ENCODE measurements at places on chromosomes 4 and X. TPM values are rescaled to one million over a fixed set of nuclear protein-coding genes. Genes with fewer than 3 reads are reported as not detected.

- DNase-seq = no peak
- no peak overlapping the region for H3K4me3 ChIP-seq
Measured at GRCh38 chrX:115013705-115014104, 3.7 kb downstream of the IL13RA2 start.

Gene STPG2
- total RNA-seq = 0.24 TPM

DNA sequence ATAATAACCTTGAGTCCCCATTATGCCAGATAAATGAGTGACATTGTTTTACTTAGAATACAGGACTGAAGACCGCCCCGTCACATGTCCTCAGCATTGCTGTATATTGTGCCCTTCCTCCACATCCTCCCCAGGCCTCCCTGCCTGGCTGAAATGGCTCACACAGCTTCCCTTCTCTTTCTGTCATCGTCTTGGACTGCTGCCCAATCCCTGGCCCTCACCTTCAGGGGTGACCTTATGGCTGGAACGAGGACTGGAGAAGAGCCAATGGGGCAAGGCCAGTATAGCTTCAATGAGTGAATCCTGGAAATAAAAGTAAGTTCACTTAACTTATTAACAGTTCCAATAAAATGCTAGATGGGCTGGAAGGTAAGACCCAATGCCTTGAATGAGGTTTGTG is 2.7 kb downstream of the KCNE5 start:
- no peaks in the 10 kb centered on the region for H3K4me1 ChIP-seq
- no peaks in the 10 kb centered on the region for H3K36me3 ChIP-seq
- no peak overlapping the region for H3K27ac ChIP-seq
- H3K4me3 ChIP-seq = no peak overlapping the region
- no peaks in the 10 kb centered on the region for H3K27me3 ChIP-seq

DNA sequence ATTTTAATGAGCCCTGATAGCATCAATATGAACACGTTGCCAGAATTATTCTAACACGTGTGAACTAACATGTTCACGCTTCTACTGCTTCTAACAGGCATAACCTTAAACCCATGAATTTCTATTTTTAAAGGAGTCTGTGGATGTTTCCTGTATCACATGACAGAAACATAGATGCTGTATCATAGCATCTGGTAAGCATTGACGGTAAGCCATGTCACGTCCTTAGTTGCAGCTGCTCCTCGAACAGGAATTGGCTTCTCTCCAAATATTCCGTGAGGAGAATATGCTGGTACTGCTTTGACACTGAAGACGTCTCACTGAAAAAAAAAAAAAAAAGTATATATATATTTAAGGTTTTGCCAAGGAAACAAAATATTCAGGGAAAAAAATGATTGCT is 105.1 kb upstream of the MXRA5 start:
- no peak for DNase-seq
- no peak overlapping the region for H3K27ac ChIP-seq
- H3K36me3 ChIP-seq = no peaks in the 10 kb centered on the region

- no peak overlapping the region for H3K27ac ChIP-seq
- H3K36me3 ChIP-seq = no peaks in the 10 kb centered on the region
- H3K4me1 ChIP-seq = no peaks in the 10 kb centered on the region
- H3K4me3 ChIP-seq = no peak overlapping the region
- no peaks in the 10 kb centered on the region for H3K27me3 ChIP-seq
- DNase-seq = no peak
Measured at GRCh38 chr4:82293304-82293703, 80.5 kb downstream of the HNRNPD start.

Gene CD38
- total RNA-seq = 47.6 TPM

GRCh38 chr4:172826861-172827260 is 341.8 kb upstream of the GALNT7 start:
- H3K4me3 ChIP-seq = no peak overlapping the region
- H3K36me3 ChIP-seq = no peaks in the 10 kb centered on the region
- no peak overlapping the region for H3K27ac ChIP-seq
- H3K27me3 ChIP-seq = no peaks in the 10 kb centered on the region

GRCh38 chr4:24003496-24003895 is 113.6 kb upstream of the PPARGC1A start:
- no peak for DNase-seq
- H3K27me3 ChIP-seq = no peaks in the 10 kb centered on the region
- no peak overlapping the region for H3K27ac ChIP-seq
- no peak overlapping the region for H3K4me3 ChIP-seq

DNA sequence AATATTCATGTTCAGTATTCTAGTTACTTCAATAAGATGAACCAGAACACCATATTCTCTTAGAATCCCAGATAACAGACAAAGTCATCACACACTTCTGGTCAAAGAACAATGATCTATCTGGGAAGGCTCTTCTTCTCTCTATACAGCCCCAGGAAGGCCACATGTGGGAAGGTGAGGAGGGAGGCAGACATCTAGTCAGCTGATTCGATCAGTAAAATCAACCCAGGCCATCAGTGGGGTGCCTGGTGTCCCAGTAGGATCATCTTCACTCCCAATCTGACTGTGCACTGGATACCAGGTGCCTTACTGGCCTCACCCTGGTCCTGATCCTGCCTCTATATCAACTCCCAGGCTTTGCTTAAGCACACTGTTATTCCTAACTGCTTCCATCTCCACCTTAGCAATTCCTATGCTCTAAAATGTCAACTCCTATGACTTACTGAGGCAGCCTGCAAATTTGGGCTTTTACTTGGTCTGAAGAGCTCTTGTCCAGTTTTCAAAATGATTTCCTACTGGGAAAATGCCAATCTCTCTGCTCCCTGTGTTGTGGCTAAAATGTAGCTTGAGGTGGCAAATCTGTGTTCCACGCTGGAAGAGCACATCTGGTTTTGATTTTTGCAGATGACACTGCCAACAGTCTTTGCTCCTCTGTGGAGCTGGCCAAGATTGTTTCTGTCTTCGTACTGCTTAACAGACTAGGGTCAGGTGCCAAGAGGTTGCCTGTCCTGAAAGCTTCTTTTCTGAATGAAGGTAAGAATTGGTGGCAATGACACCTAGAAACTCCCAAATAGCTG is 128.7 kb downstream of the MGST2 start:
- H3K36me3 ChIP-seq = no peaks in the 10 kb centered on the region
- no peak for DNase-seq
- peaks cover 3% of the 10 kb centered on the region for H3K4me1 ChIP-seq

- no peak overlapping the region for H3K27ac ChIP-seq
- no peak overlapping the region for H3K4me3 ChIP-seq
- no peaks in the 10 kb centered on the region for H3K36me3 ChIP-seq
- H3K27me3 ChIP-seq = no peaks in the 10 kb centered on the region
Measured at GRCh38 chrX:46251755-46252154, 293.5 kb downstream of the ZNF674 start.

- no peaks in the 10 kb centered on the region for H3K27me3 ChIP-seq
- no peak overlapping the region for H3K4me3 ChIP-seq
- no peaks in the 10 kb centered on the region for H3K4me1 ChIP-seq
Measured at GRCh38 chr4:162274354-162274753, 110.6 kb upstream of the FSTL5 start.

DNA sequence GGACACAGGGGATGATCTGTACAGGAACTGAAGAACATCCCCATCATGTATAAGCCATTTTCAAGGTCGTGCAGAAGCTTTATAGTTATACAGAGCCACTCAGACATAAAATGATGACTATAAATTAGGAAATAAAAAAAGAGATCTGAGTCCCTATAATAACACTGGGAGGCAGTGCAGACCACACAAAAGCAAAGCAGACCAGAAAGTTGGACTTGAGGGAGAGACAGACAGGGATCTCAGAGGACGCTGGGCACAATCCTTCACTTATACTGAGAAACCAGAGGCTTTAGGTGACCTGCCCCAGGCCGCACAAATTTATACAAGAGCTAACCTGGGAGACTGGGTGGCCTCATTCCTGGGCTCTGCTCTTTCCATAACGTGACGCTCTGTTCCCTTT is 70.5 kb downstream of the HADH start:
- DNase-seq = no peak
- no peaks in the 10 kb centered on the region for H3K27me3 ChIP-seq
- H3K27ac ChIP-seq = no peak overlapping the region
- H3K4me3 ChIP-seq = no peak overlapping the region
- peaks cover 59% of the 10 kb centered on the region for H3K36me3 ChIP-seq

DNA sequence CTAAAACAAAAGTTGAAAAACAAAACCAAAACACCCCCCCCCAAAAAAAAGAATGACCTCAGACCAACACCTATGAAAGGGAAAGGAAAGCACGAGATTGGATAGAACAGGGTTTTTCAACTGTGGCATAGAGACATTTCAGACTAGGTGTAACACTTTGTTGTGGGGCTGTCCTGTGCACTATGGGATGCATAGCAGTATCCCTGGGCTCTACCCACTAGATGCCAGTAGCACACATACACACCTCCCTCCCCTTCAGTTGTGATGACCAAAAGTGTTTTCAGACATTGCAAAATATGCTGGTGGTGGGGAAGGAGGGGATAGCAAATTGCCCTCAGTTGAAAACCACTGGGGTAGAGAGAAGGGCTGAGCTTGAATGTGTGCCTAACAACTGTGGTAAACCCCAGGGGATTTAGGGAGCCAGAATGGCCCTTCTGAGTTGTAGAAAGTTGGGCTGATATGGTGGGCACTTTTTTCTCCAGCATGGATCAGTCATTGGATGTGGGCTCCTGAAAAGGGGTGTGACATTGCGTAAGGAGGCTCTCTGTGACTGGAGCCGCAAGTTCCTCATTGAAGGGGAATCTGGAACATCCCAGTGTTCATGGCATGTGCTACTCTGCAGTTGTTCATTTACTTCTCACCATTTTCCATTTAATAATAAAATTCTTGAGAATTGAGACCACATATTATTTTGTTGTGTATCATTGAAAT is 8.8 kb upstream of the GEMIN8 start:
- no peaks in the 10 kb centered on the region for H3K4me1 ChIP-seq
- no peaks in the 10 kb centered on the region for H3K27me3 ChIP-seq
- DNase-seq = no peak
- no peaks in the 10 kb centered on the region for H3K36me3 ChIP-seq
- H3K27ac ChIP-seq = no peak overlapping the region
- H3K4me3 ChIP-seq = no peak overlapping the region

DNA sequence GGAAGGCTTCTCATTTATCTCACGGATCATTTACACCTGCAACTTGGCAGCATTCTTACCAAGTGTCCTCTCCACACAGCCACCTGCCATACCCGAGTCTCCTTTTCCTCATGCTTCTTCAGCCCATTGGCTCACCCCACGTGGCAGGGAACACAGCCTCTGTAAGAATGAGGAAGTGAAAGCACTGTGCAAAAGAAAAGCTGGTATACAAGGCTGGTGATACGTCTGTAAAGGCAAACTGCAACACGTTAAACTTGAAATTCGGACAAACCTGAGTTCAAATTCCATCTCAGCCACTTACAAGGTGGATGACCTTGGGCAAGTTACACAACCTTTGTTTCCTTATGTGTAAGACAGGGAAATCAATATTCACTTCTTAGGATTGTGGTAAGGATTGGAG is 164.0 kb upstream of the RASGEF1B start:
- no peak overlapping the region for H3K4me3 ChIP-seq
- DNase-seq = peak; percentile 55
- H3K4me1 ChIP-seq = peaks cover 16% of the 10 kb centered on the region
- no peaks in the 10 kb centered on the region for H3K27me3 ChIP-seq

- H3K4me1 ChIP-seq = no peaks in the 10 kb centered on the region
- DNase-seq = no peak
- H3K36me3 ChIP-seq = no peaks in the 10 kb centered on the region
- no peak overlapping the region for H3K27ac ChIP-seq
Measured at GRCh38 chr4:149306537-149306936, 509.1 kb downstream of the IQCM start.

Gene DMRTC1B
- total RNA-seq = 0.14 TPM

Gene TIGD2
- total RNA-seq = 8.3 TPM

- no peaks in the 10 kb centered on the region for H3K4me1 ChIP-seq
- no peak overlapping the region for H3K4me3 ChIP-seq
- DNase-seq = no peak
- no peaks in the 10 kb centered on the region for H3K27me3 ChIP-seq
Measured at GRCh38 chr4:75598390-75598789, 31.9 kb downstream of the CDKL2 start.

All from thymus (tissue), 14 donors.